ENCODE measurements at places on chromosomes 3 and 15.

- DNase-seq = no peak
These were observed 1058.1 kb downstream of the NSUN3 start for GRCh38 chr3:95120921-95121320.

- no peak for DNase-seq
These were observed 11.9 kb downstream of the CERS3 start for GRCh38 chr15:100516643-100517512.

DNA sequence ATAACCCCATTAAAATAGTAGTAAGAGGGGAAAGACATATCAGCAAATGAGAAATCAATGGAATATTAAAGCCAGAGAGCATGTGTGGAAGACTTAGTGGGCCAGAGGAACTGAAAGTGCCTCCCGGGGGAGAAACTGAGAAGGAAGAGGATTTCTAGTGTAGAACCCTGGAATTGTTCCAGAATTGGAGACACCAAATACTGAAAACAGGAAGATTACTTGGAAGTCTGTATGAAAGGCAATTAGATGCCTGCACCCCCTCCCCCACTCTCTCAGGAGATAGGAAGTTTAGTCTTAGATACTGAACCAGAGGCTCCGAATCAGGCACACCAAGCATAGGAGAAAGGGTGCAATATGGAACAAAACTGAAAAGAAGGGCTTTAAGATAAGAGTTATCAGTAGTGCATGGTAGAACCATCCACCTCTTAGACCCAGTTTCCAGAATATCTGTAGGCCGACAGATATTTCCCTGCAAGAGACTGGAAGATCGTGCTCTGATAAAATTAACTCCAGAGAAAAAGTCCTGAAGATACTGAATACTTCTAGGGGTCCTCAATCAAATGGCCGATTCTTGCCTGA is 32.4 kb downstream of the KLHL18 start:
- DNase-seq = no peak

- DNase-seq = no peak
These were observed 66.5 kb downstream of the CDAN1 start for GRCh38 chr15:42670451-42670850.

DNA sequence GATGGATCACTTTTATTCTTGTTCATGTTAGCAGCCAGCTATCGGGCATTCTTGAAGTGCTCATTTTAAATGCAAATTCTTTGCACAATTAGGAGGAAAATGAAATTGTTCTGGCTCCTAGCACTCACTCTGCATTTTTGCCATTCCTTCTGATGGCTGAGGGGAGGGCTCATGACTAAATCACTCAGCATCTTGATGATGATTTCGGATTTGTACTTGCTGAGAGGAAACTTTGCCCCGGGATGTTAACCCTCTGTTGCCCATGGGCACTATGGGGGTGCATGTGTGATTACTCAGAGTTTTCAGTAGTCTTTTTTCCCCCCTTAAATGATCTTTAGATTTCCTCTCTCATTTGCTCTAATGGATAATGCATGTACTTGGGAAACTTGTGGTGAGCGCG is 299.6 kb upstream of the C2CD4B start:
- no peak for DNase-seq

DNA sequence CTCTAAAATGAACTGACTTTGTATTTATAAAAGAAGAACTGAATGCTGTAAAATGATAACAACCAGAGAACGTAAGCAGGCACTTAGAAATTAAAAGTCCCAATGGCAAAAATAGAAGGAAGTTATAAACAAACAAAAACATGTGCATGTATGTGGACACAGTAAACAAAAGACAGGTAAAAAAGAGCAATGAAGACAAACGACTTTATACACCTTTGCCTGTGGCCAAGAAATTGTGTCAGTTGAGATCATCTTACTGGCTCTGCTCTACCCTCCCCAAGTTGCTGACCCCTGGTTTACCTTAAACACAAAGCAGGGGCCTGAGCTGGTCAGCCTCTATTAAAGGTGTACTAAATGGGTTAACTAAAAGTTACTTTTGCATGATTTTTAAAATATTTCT is 41.7 kb upstream of the GP5 start:
- DNase-seq = no peak

All from DMS153 (cell line).